Hindlimb muscle (tissue), 1 donor: ENCODE measurements at places on chromosomes 5 and 9. TPM values are rescaled to one million over a fixed set of nuclear protein-coding genes. Genes with fewer than 3 reads are reported as not detected.

The FREM1 gene
- polyA plus RNA-seq, result 20.2 TPM

The SPINK4 gene
- polyA plus RNA-seq, result 0.52 TPM

DNA sequence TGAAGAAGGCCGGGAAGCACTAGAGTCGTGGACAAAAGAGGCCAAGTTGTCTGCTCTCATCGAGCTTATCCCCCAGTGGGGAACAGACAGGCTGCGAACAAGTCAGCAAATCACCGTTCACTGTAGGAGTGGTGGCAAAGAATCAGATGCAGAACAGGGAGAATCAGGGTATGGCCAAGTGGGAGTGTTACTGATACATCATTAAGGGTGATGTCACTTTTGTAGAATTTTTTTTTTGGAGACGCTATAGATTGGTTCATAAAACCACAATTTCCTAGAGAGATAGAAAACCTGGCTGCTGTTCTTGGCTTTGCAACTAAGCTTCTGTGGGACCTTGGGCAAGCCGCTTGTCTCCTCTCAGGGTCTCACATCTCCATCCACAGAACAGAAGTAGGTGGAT is 21.3 kb downstream of the SPRY4 start:
- no peak for DNase-seq

The SPATA9 gene
- polyA plus RNA-seq, result 1.4 TPM
